ELF-1 (cell line): ENCODE measurements at places on chromosomes 12 and 14.

GRCh38 chr14:52283099-52283498 is 15.6 kb downstream of the PTGDR start:
- no peak for DNase-seq

DNA sequence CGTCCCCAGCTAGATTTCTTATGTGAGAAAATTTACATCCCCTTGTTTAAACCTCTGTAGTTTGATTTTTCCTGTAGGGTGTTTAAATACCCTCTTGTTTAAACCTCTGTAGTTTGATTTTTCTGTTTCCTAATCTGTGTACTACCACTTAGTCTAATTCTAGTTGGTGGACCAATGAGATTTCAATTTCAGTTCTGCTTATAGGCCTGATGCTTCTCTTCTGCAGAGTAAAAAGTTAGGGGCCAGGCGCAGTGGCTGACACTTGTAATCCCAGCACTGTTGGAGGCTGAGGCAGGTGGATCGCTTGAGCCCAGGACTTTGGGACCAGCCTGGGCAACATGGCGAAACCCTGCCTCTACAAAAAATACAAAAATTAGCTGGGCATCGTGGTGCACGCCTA is 11.5 kb downstream of the UBC start:
- no peak for DNase-seq

DNA sequence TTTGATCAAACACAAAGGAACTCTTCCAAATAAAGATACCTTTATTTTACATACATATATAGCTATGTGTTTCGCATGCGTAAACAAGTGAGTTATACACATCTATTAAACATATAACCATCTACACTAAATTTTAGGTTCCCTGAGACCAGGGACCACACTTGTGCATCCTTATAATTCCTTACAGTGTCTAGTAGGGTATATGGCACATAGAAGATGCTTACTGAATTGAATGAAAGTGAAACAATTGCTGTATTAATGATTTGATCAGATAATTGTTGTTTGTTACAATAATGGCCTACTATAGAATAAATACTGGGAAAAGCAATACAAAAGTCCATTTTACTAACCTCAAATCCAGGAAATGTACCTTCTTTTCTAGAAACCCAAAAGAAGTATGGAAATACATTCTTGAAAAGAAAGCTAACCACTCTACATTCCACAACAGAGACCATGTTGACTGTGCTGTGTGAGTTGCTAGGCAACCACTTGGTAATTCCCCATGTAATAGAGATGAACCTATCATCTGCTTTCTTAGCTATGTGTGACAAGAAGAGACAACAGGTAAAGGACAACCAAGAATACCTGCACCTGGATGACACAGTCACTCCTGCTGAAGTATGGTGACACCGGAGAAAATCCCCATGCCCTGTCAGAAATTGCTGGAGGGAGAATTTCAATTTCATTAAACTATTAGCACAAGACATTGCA is 11.9 kb upstream of the CIPC start:
- no peak for DNase-seq

GRCh38 chr14:65304963-65305362 is 107.6 kb upstream of the FUT8 start:
- peak; percentile 26 for DNase-seq

DNA sequence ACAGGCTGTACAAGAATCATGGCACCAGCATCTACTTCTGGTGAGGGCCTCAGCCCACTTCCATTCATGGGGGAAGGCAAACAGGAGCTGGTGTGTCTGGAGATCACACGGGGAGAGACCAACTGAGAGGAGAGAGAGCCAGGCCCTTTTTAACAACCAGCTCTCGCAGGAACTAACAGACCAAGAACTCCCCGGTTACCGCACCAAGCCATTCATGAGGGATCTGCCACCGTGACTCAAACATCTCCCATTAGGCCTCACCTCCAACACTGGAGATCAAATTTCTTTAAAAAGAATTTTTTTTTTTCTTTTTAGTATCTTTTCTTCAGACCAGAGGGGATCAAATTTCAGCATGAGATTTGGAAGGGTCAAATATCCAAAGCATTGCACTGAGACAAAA is 16.7 kb upstream of the AQP2 start:
- DNase-seq, result no peak
